ENCODE measurements at places on chromosomes 11 and 22.

DNA sequence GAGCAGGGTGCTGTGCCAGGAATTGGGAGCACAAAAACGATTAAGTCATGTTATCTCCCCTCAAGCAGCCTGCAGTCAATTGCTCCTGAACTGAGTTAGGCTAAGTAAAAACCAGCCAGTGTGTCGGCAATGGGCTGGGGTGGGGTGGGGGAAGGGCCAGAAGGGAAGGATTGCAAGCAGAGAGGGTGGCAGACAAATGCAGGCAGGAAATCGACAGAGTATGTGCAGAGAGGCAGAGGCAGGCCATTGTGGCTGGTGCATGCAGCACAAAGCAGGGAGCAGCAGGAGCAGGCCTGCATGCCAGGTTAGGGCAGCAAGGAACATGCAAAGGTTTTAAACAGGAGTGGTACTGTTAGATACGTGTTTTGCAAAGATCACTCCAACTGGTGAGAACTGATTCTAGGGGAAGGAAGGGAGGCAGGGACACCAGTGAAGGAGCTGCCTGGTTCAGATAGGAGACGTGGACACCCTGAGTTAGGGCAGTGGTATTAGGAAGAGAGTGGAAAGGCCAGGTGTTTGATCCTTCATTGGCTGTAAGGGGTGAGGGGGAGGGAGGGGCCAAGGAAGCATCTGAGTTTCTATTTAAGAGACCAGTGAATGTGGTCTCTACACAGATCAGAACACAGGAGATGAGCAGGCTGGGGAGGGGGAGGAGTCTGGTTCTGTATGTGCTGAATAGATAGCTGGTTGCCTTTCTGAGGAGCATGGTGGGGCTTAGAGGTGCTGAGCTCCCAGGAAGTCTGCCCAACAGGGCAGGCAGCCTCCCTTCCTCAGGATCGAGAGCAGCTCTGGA, 70.8 kb upstream of the PHOX2A start:
- no peak for DNase-seq

- no peak for DNase-seq
Observed at GRCh38 chr22:42881982-42882656, 25.0 kb upstream of the ARFGAP3 start.

DNA sequence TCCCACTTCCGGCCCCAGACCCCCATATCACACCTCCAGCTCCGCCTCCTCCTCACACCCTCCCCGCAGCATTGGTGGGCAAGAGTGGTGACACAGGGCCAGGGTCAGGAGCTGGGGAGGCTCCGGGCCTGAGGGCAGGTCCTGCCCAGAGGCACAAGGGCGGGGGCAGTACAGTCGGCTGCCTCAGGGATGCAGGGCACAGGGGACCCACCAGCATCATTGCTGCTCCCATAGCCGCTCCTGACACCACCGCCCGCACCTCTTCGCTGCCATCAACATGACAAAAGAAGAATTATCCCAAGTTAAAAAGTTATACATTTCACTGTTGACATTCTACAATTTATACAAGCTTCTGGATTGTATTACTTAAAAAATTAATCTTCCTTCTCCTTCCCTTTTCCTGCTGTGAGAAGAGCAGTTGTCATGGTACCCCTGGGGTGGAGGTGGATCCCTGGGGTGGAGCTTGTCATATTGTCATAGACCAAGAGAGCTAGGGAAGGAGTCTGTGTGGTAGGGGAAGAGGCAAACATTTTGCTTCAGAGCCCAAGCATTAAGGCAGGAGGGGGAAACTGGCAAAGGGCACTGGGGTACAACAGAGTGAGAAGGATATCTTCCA, 4.1 kb downstream of the SBF2 start:
- no peak for DNase-seq

- DNase-seq, result no peak
Observed at GRCh38 chr11:80778941-80779340, 1338.1 kb upstream of the TENM4 start.

DNA sequence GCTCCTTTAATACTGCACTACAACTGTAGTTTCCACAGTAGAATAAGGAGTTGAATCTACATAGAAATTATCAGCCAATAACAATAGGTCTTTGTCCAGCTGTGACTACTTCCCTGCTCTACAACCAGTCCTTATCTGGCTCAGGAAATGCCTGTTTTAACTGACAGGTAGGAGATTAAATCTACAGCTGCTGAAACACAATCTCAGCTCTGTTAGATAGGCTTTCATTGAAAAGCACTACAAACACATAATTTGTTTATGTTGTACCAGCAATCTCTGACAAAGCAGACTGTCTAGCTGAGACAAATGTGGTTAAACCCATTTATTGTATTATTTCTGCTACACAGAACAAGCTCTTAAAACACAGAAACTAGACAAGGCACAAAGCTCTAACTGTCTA, 230.0 kb downstream of the SOX6 start:
- DNase-seq, result no peak

GRCh38 chr11:66239998-66240780, 28.2 kb upstream of the RAB1B start:
- DNase-seq, result no peak
